ENCODE measurements at places on chromosomes 7 and 10. TPM values are rescaled to one million over a fixed set of nuclear protein-coding genes. Genes with fewer than 3 reads are reported as not detected.

GRCh38 chr10:86945361-86946212 lies 11.8 kb downstream of the MMRN2 start:
- H3K4me3 ChIP-seq = no peak overlapping the region
- peak; percentile 78 for DNase-seq
- peaks cover 7% of the 10 kb centered on the region for H3K27me3 ChIP-seq
- H3K27ac ChIP-seq = no peak overlapping the region
- peaks cover 5% of the 10 kb centered on the region for H3K4me1 ChIP-seq

GRCh38 chr7:106260136-106260561 lies 24.6 kb downstream of the NAMPT start:
- H3K4me3 ChIP-seq = no peak overlapping the region
- no peak overlapping the region for H3K27ac ChIP-seq
- peaks cover 30% of the 10 kb centered on the region for H3K36me3 ChIP-seq

GRCh38 chr10:64038107-64038506 lies 516.9 kb downstream of the REEP3 start:
- H3K27ac ChIP-seq = no peak overlapping the region
- H3K36me3 ChIP-seq = no peaks in the 10 kb centered on the region
- H3K4me1 ChIP-seq = peaks cover 18% of the 10 kb centered on the region
- peaks cover 2% of the 10 kb centered on the region for H3K27me3 ChIP-seq

The ARMH3 gene
- 18.1 TPM for total RNA-seq

The TRPV5 gene
- not detected for total RNA-seq

DNA sequence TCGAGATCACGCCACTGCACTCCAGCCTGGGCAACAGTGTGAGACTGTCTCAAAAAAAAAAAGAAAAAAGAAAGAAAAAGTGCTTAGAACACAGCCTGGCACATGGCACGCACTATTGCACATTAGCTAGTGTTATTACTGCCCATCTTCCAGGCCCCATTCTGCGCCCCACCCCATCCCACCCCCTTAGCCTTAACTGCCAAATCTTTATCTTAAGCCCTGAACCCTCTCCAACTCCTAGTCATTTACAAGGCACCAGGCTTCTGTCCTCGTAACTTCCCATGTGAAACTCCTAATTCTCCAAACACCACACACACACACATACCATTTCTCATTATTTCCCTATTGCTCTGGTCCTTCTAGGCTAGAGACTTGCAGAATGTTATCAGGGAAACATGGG lies 4.8 kb downstream of the FRAT2 start:
- no peaks in the 10 kb centered on the region for H3K27me3 ChIP-seq
- DNase-seq = no peak
- no peak overlapping the region for H3K27ac ChIP-seq

The OR6B1 gene
- total RNA-seq = not detected

- H3K4me3 ChIP-seq = no peak overlapping the region
- H3K4me1 ChIP-seq = peaks cover 38% of the 10 kb centered on the region
These were observed 54.1 kb upstream of the PDCD4 start for GRCh38 chr10:110817614-110818013.

DNA sequence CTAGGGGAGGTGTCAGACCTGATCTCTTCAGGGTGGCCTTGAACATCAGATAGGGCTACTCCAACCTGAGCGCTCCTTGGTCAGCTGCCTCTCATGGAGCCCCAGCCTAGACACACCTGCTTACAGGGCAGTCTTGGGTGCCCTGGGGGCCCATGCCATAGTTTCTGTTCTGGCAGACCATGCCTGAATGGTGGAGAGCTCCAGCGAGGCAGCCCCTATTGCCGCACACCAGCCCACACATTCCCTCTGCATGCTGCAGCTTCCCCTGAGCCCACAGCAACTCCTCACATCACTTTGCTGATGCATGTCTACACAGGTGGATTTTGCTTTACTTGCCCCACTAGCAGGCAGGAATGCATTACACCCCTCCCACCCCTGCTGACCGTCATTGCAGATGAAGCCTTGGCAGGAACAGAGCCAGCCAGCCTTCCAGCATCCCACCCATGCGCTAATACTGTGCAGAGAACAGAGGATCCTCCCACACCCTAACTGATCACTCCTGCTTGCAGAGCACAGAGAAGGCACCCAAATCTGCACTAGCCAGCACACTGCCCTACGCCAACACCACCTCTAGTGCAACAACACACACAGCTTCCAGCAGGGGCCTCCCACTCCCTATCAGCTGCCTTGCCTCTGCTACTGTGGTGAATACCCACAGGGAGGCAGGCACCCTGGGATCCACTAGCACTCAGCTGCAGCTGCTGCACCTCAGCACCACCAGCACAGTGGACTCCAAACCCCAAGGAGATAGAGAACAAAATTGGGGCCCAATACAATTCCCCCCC lies 43.0 kb upstream of the GRM3 start:
- H3K4me1 ChIP-seq = no peaks in the 10 kb centered on the region
- H3K27ac ChIP-seq = no peak overlapping the region
- H3K4me3 ChIP-seq = no peak overlapping the region
- H3K36me3 ChIP-seq = no peaks in the 10 kb centered on the region
- DNase-seq = peak; percentile 63

DNA sequence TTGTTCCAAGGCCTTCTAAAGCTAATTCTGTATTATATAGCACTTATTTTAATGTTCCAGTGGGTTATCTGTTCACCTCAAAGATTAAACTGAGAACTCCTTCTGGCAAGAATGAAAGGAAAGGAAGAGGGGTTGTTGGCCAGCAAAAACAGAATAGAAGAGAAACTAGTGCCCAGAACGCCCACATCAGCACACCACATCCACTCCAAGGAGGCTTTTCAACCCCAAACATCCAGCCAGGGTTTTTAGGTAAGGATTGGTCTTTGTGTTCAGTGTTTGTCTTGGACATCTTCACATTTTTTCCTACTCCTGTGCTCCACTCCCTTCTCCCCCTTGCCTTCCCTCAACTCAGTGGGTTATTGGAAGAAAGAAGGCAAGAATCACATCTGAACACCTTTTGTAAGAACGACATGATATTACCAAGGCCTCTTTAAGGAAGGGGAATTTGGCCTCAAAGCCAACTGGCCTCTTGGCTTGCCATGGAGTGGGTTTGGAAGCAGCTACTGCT lies 55.8 kb downstream of the BICC1 start:
- no peak overlapping the region for H3K27ac ChIP-seq
- H3K27me3 ChIP-seq = no peaks in the 10 kb centered on the region

DNA sequence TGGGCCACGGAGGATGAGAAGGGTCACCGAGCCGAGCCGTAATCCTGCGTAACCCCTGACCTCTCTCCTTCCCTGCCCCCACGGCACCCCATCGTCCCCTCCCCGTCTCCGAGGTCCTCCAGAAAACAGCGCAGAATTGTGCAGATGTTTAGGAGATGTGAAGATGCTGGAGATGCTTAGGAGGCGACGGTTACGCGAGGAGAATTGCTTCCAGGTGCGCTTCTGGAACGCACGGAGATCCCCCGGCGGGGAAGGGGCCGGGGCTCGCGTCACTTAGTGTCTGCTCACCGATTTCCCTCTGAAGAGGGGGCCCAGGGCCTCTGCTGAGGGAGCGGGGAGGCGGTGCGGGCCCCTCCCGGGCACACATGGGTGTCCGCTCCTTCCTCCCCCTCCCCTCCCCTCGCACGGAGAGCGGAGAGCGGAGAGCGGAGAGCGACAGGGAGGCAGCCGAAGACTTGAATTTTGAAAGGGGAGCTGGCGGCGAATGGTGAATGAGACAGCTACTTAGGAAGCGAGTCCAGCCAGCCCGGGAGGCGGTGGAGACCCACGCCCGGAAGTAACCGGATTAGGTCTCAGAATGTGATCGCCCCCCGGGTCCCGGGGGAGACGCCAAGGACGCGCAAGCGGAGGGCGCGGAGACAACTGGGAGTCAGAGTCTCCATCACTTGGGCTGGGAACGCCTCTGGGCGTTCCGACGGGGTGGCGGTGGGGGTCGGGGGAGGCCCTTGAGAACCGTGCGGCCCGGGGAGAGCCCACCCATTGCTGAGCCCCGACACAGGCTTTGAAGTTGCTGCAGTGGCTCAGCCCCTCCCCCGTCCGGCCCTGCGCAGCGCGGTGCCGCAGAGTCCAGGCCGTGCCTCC lies 8.7 kb upstream of the EN2 start:
- peaks cover 1% of the 10 kb centered on the region for H3K36me3 ChIP-seq
- DNase-seq = peak; percentile 68
- no peak overlapping the region for H3K27ac ChIP-seq

- no peak overlapping the region for H3K27ac ChIP-seq
- no peak overlapping the region for H3K4me3 ChIP-seq
- peaks cover 6% of the 10 kb centered on the region for H3K27me3 ChIP-seq
- peak; percentile 81 for DNase-seq
- H3K4me1 ChIP-seq = no peaks in the 10 kb centered on the region
These were observed 703 bp downstream of the RBP3 start for GRCh38 chr10:47348661-47349470.

The GJD4 gene
- total RNA-seq = not detected

The HOXA10 gene
- total RNA-seq = 0.12 TPM

DNA sequence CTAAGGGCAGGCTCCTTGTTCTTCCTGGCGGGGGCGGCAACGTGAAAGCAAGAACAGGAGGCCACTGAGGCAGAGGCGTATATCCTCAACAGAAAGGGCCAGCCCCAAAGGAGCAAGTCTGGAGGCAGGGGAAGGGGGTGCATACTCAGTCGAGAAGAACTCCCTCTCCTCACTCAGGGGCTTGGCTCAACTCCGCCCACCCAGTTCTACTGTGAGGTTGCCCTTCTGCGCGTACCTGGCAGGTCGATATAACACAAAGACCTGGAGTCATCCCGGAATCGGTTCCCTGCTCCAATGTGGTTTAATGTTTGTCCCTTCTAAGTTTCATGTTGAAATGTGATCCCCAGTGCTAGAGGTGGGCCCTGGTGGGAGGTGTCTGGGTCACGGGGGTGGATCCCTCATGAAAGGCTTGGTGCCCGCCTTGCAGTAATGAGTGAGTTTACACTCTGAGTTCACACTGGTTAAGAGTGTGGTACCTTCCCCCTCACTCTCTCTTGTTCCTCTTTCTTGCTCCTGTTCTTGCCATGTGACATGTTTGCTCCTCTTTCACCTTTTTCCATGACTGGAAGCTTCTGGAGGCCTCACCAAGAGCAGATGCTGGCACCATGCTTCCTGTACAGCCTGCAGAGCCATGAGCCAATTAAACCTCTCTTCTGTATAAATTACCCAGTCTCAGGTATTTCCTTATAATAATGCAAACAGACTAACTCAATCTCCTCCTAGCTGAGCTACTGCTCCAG lies 32.6 kb downstream of the GSDME start:
- H3K4me3 ChIP-seq = no peak overlapping the region
- no peak overlapping the region for H3K27ac ChIP-seq
- H3K4me1 ChIP-seq = peaks cover 12% of the 10 kb centered on the region
- peaks cover 2% of the 10 kb centered on the region for H3K36me3 ChIP-seq
- H3K27me3 ChIP-seq = no peaks in the 10 kb centered on the region

GRCh38 chr10:86553213-86553612 lies 31.6 kb upstream of the WAPL start:
- H3K4me3 ChIP-seq = no peak overlapping the region
- H3K27ac ChIP-seq = no peak overlapping the region
- H3K4me1 ChIP-seq = no peaks in the 10 kb centered on the region
- peaks cover 2% of the 10 kb centered on the region for H3K27me3 ChIP-seq
- no peak for DNase-seq

- peaks cover 5% of the 10 kb centered on the region for H3K36me3 ChIP-seq
- H3K4me3 ChIP-seq = no peak overlapping the region
- H3K27ac ChIP-seq = no peak overlapping the region
- H3K4me1 ChIP-seq = peaks cover 7% of the 10 kb centered on the region
- H3K27me3 ChIP-seq = no peaks in the 10 kb centered on the region
- no peak for DNase-seq
These were observed 43.7 kb upstream of the SLIT1 start for GRCh38 chr10:97229322-97230015.

The KLHL7 gene
- total RNA-seq = 38.1 TPM

DNA sequence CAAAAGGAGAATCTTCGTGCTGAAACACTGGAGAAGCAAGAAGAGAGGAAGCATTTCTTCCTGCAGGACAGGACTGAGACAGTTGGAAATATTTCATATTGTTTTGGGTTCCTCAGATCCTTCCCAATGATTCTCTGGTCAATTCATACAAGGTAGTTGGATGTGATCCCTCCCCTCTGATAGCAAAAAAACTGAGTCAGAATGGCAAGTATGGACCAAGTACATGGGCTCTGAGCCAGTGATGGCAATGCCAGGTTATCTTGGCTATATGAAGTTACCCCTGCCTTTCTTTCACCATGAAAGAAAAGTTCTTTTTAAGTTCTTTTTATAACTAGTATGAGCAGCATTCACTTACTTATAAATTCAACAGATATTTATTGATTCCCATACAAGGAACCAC lies 124.4 kb upstream of the PTPRZ1 start:
- no peaks in the 10 kb centered on the region for H3K4me1 ChIP-seq
- no peak overlapping the region for H3K4me3 ChIP-seq
- DNase-seq = no peak
- no peaks in the 10 kb centered on the region for H3K36me3 ChIP-seq
- peaks cover 20% of the 10 kb centered on the region for H3K27me3 ChIP-seq

DNA sequence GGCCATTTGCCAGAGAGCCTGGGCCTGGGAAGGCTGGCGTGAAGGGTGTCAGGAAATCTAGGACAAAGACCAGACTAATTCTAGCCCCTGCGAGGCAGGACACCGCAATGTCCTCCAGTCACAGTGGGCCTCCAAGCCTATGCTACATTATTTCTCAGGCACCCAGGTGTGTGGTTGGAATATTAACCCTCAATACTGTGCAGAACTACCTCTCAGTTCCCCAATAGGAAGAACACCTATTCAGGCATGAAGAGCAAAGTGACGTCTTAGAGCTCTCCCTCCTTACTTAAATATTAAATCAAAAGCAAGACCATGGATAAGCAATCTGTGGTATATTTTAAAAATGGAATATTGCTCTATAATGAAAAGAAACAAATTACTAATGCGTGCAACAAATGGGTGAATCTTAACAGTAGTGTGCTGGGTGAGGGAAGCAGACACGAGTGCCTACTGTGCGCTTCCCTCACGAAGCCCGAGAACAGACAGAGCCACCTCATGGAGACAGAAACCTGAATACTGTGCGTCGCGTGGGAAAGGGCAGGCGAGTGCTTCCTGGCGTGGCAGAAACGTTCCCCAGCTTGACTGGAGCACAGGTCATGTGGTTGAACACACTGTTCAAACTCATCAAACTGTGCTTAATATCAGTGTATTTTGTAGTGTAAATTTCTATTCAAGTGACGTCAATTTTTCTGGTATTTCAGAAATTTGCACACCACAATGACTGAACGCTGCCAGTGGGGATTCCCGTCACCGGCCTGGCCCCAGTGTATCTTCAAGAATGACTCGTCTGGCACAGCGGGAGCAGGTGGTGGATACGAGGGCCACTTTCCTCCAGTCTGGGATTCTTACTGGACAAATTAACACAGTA lies 15.5 kb upstream of the PTPRN2 start:
- DNase-seq = no peak
- H3K27ac ChIP-seq = no peak overlapping the region
- no peaks in the 10 kb centered on the region for H3K27me3 ChIP-seq
- no peak overlapping the region for H3K4me3 ChIP-seq

- no peak for DNase-seq
- no peaks in the 10 kb centered on the region for H3K36me3 ChIP-seq
- H3K27me3 ChIP-seq = peaks cover 10% of the 10 kb centered on the region
- no peak overlapping the region for H3K27ac ChIP-seq
- H3K4me1 ChIP-seq = peaks cover 22% of the 10 kb centered on the region
These were observed 6.2 kb upstream of the ZAN start for GRCh38 chr7:100726996-100727761.

The GSTO2 gene
- total RNA-seq = 0.28 TPM

All from chondrocyte (in vitro differentiated cells).